Stimulated activated CD4-positive, alpha-beta T cell treated with anti-CD3 and anti-CD28 coated beads, Interleukin-4, amount 100 ng/mL, for 1 hour (primary cell): ENCODE measurements at places on chromosomes 1 and 21.
A peak's percentile ranks its signal among the peaks of the same experiment; 100 is the strongest.

GRCh38 chr1:21174654-21175323, 1.9 kb downstream of the EIF4G3 start:
- no peak for DNase-seq

- no peak for DNase-seq
These were observed 1.8 kb upstream of the KIAA2013 start for GRCh38 chr1:11927866-11928592.

- DNase-seq = no peak
These were observed 21.6 kb downstream of the RAVER2 start for GRCh38 chr1:64766429-64766828.

- no peak for DNase-seq
These were observed 80.6 kb downstream of the RGS7 start for GRCh38 chr1:241276391-241276790.

GRCh38 chr1:177302357-177303044, 131.7 kb downstream of the BRINP2 start:
- no peak for DNase-seq

DNA sequence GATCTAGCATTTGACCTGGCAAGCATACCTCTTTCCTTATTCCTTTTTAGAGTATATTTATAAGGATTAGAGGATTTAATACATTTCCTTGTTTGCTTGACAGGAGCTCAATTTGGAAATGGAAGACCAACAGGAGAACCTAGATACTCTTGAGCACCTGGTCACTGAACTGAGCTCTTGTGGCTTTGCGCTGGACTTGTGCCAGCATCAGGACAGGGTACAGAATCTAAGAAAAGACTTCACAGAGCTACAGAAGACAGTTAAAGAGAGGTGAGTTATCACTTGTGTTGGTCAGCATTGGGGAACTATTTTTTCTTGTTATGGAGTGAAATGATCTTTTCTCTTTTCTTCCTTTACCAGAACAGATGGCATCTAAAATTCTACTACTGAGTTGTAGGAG, 123.4 kb upstream of the BMP8A start:
- DNase-seq = no peak

GRCh38 chr1:115323366-115324004, 14.6 kb downstream of the NGF start:
- no peak for DNase-seq

DNA sequence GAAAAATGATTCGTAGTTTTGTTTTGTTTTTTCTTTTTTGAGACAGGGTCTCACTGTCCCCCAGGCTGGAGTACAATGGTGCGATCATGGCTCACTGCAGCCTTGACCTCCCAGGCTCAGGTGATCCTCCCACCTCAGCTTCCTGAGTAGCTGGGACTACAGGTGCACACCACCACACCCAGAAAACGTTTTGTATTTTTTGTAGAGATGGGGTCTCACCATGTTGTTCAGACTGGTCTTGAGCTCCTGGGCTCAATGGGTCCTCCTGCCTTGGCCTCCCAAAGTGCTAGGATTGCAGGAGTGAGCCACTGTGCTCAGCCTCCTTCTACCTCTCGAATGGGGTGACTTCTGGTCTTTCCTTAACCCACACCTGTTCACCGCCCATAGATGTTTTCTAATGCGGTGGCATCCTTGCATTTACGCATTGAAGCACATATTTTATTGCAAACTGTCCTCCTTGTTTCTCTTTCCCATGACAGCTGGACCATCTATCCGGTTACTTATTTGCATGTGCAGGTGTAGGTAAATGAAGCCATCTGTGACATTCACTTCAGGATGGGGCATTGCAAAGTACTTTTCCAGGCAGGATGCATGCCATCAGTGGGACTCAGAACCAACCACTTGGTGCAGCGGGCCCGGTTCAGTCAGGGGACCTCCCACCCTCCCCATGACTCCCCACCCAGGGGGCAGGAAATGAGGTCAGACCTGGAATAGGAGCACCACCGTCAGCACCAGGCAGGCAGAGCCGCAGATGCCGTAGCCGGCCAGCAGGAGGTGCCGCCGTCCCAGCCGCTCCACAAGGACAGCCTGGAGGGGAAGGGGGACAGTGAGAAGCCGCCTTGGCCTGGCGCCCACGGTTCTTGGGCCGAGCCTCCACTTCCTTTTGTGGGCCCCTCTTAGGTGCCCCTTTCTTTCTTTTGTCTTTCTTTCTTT, 16.5 kb downstream of the SLC2A7 start:
- DNase-seq = peak; percentile 23

- DNase-seq = no peak
These were observed 67.5 kb downstream of the DISC1 start for GRCh38 chr1:231694075-231694431.

DNA sequence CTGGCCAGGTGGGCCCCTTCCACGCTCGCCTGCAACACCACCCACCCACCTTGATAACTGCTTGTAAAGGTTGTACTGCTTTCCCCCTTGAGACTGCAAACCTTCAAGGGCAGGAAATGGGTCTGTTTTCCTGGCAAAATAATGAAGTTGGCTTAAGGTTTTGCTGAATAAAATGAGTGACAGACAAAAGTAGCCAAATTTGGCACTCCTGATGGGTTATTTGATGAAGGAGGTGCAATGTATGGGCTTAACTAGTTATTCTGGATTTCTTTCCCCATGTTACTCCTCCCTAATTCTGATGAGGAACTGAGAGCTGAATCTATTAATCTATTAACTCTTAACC, 14.6 kb upstream of the HLCS start:
- no peak for DNase-seq

DNA sequence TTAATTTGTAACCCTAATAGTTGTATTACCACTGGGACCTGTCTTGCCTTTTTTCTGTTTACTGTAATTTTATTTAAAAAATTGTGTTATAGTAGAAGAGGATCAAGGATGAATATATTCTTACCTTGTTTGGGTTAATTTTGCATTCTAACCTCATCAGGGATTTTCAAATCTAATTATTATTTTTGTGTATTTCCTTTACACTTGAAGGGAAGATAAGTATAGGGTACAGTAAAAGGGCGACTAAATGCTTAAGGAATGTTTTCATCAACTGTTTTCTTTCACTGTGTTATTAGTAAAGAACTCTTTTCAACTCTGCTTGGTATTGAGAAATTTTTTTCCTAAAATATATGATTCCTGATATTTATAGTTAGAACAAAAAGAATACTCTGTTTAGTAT, 33.3 kb downstream of the OSBPL9 start:
- DNase-seq = no peak
